ENCODE measurements at places on chromosomes 7 and 10. TPM values are rescaled to one million over a fixed set of nuclear protein-coding genes. Genes with fewer than 3 reads are reported as not detected.

The FLNC gene
- total RNA-seq, result 7.9 TPM

The XRCC2 gene
- total RNA-seq, result 17.0 TPM

The NUDT5 gene
- total RNA-seq, result 85.8 TPM

The RPEL1 gene
- total RNA-seq, result not detected

The TMEM236 gene
- total RNA-seq, result 0.07 TPM

The CRHR2 gene
- total RNA-seq, result not detected

The PAX4 gene
- not detected for total RNA-seq

The TAS2R5 gene
- 2.4 TPM for total RNA-seq

The CCL26 gene
- total RNA-seq, result 2.2 TPM

The CALHM3 gene
- total RNA-seq, result not detected

The GPC2 gene
- 56.1 TPM for total RNA-seq

The FAM25G gene
- total RNA-seq, result not detected

The SPOCK2 gene
- total RNA-seq, result 3.4 TPM

The ZNF722 gene
- not detected for total RNA-seq

The IGFBP3 gene
- total RNA-seq, result 20.3 TPM

GRCh38 chr7:155032978-155033377 lies 30.1 kb upstream of the PAXIP1 start:
- no peak for DNase-seq
- no peaks in the 10 kb centered on the region for H3K27me3 ChIP-seq
- no peaks in the 10 kb centered on the region for H3K36me3 ChIP-seq
- no peak overlapping the region for H3K4me3 ChIP-seq
- H3K4me1 ChIP-seq, result no peaks in the 10 kb centered on the region

DNA sequence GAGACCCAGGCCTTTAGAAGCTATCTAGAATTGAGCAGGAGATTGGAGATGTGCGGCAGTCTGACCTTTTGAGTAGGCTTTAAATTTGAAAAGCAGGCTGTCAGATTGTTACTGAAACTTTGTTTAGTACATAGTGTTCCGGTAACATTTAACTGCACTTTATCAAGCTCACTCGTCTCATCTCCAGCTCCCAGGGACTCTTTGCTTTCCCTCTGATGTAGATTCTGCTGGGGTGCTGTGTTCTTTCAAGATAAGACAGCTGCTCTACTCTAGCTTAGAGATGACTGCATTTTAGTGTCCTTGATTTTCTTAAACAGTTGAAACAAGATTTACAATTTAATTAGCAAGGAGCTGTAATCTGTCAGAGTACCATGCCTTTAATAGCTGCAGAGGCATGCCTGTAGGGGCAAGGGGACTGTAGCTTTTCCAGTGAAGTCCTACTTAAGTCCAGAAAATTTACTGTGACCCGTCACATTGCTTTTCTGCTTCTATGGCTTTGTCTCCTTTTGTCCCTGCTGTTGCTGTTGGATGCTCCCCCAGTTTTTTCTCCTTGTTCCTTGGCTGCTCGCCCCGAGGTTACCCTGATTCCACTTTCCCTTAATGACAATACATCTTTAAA lies 56.4 kb upstream of the MTPN start:
- no peak overlapping the region for H3K4me3 ChIP-seq
- no peak for DNase-seq
- no peaks in the 10 kb centered on the region for H3K36me3 ChIP-seq
- no peaks in the 10 kb centered on the region for H3K27me3 ChIP-seq
- H3K4me1 ChIP-seq, result no peaks in the 10 kb centered on the region

- H3K27ac ChIP-seq, result no peak overlapping the region
- H3K4me3 ChIP-seq, result no peak overlapping the region
- peaks cover 5% of the 10 kb centered on the region for H3K27me3 ChIP-seq
- no peaks in the 10 kb centered on the region for H3K36me3 ChIP-seq
Measured at GRCh38 chr10:11684717-11685645, 57.2 kb upstream of the ECHDC3 start.

GRCh38 chr7:151083071-151083823 lies at the start of gene TMUB1:
Gene TMUB1, minus strand, starts transcription at chr7:151083493. Its CDS starts 930 bp downstream, at chr7:151082563.
- peaks cover 6% of the 10 kb centered on the region for H3K27me3 ChIP-seq
- no peaks in the 10 kb centered on the region for H3K36me3 ChIP-seq
- peaks cover 21% of the 10 kb centered on the region for H3K4me1 ChIP-seq
- H3K27ac ChIP-seq, result no peak within 1 kb of the TSS

- peak; percentile 86 for DNase-seq
- no peaks in the 10 kb centered on the region for H3K4me1 ChIP-seq
- H3K27me3 ChIP-seq, result no peaks in the 10 kb centered on the region
- H3K4me3 ChIP-seq, result no peak overlapping the region
- H3K36me3 ChIP-seq, result peaks cover 37% of the 10 kb centered on the region
- H3K27ac ChIP-seq, result no peak overlapping the region
Measured at GRCh38 chr7:74115326-74115725, 31.7 kb downstream of the LIMK1 start.

- no peak overlapping the region for H3K4me3 ChIP-seq
- no peaks in the 10 kb centered on the region for H3K36me3 ChIP-seq
- no peak overlapping the region for H3K27ac ChIP-seq
- no peaks in the 10 kb centered on the region for H3K27me3 ChIP-seq
Measured at GRCh38 chr7:69868921-69869320, 270.6 kb downstream of the AUTS2 start.

DNA sequence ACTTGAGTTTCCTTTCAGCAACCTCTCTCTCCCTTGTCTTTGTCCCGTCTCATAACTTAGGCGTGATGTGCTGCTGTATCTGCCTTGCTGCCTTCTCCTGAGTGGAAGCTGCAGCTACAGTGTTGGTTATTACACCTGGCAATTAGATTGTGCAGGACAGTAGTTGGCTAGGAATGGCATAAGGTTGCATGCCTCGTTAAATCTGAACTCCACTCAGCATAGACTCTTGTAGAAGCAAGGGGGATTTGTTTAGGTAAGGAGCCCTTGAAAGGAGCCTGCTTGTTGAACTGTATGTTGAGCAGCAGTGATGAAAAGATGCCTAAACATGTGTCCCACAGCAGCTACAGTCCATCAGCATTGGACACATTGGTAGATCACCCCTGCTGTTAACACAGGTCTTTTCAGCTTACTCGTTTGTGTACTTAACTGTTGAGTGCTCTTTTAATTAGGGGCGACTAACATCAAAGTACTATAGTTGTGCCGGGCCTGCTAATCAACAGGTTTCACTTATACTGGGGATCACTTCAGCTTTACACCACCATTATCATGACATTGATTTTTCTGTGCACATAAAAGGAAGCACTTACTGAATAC lies 225.0 kb downstream of the AUTS2 start:
- H3K27ac ChIP-seq, result no peak overlapping the region
- H3K4me1 ChIP-seq, result peaks cover 30% of the 10 kb centered on the region
- H3K4me3 ChIP-seq, result no peak overlapping the region
- H3K27me3 ChIP-seq, result no peaks in the 10 kb centered on the region
- DNase-seq, result no peak

DNA sequence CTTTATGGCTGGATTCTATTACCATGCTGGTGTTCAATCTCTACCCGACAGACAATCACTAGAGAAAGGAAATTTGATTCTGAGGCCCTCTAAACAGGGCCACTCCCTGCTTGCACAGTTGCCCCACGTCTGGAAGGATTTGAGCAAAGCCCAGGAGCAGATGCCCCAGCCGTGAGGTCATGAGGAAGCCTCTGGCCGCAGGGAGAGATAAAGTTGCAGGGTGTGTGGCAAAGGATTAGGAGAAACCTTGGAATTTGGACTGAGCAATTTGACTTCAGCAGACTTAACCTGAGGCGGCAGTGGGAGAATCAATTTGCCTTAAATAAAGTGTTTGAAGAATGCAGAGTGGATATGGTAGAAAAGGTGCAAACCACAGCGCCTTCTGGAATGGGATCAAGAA lies 40.2 kb upstream of the KLF6 start:
- no peaks in the 10 kb centered on the region for H3K36me3 ChIP-seq
- H3K27ac ChIP-seq, result no peak overlapping the region
- no peak for DNase-seq

- H3K4me1 ChIP-seq, result no peaks in the 10 kb centered on the region
- H3K27me3 ChIP-seq, result no peaks in the 10 kb centered on the region
- no peaks in the 10 kb centered on the region for H3K36me3 ChIP-seq
- no peak overlapping the region for H3K4me3 ChIP-seq
- no peak for DNase-seq
Measured at GRCh38 chr10:51596695-51597094, 102.7 kb downstream of the CSTF2T start.

GRCh38 chr7:143416565-143417149 lies 8.0 kb upstream of the EPHA1 start:
- H3K36me3 ChIP-seq, result no peaks in the 10 kb centered on the region
- no peak overlapping the region for H3K27ac ChIP-seq
- H3K4me3 ChIP-seq, result no peak overlapping the region
- H3K4me1 ChIP-seq, result no peaks in the 10 kb centered on the region
- H3K27me3 ChIP-seq, result no peaks in the 10 kb centered on the region

DNA sequence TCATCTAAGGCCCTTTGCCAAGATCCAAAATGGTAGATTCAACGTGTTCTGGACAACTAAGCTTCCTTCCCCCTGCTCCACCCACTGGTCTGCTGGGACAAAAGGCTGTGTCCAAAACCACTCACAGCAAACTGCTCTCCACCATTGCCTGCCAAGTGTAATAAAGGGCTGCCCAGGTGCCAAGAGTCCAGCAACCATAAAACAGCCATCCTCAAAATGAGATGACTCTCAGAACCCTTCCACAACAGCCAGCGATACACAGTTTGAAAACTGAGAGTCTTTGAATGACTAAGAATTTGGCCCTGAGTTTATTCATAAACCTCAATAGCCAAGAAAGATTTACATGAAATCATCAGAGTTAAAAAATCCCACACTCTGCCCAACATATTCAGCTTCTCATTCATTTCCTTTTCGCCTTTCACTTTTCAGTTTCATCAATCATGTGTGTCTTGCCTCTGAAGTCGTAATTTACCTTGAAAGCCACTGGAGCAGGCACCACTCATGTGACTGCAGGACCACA lies 658.1 kb upstream of the MGMT start:
- no peaks in the 10 kb centered on the region for H3K27me3 ChIP-seq
- H3K4me1 ChIP-seq, result no peaks in the 10 kb centered on the region
- DNase-seq, result no peak
- no peaks in the 10 kb centered on the region for H3K36me3 ChIP-seq
- H3K4me3 ChIP-seq, result no peak overlapping the region

GRCh38 chr10:131657985-131658330 lies 242.8 kb upstream of the PPP2R2D start:
- no peaks in the 10 kb centered on the region for H3K27me3 ChIP-seq
- DNase-seq, result peak; percentile 19
- no peaks in the 10 kb centered on the region for H3K4me1 ChIP-seq
- no peaks in the 10 kb centered on the region for H3K36me3 ChIP-seq
- no peak overlapping the region for H3K4me3 ChIP-seq
- H3K27ac ChIP-seq, result no peak overlapping the region

GRCh38 chr10:49579621-49580020 lies 30.5 kb upstream of the SLC18A3 start:
- no peak for DNase-seq
- no peaks in the 10 kb centered on the region for H3K36me3 ChIP-seq
- no peak overlapping the region for H3K27ac ChIP-seq
- no peak overlapping the region for H3K4me3 ChIP-seq

GRCh38 chr10:99685597-99685967 lies 26.3 kb downstream of the ENTPD7 start:
- no peak overlapping the region for H3K4me3 ChIP-seq
- H3K27me3 ChIP-seq, result no peaks in the 10 kb centered on the region
- no peak for DNase-seq
- peaks cover 83% of the 10 kb centered on the region for H3K36me3 ChIP-seq

GRCh38 chr10:15387021-15387420 lies 15.9 kb upstream of the FAM171A1 start:
- H3K4me1 ChIP-seq, result no peaks in the 10 kb centered on the region
- no peaks in the 10 kb centered on the region for H3K27me3 ChIP-seq
- no peak overlapping the region for H3K4me3 ChIP-seq
- H3K27ac ChIP-seq, result peak overlapping the region; percentile 36
- DNase-seq, result peak; percentile 50
- no peaks in the 10 kb centered on the region for H3K36me3 ChIP-seq

DNA sequence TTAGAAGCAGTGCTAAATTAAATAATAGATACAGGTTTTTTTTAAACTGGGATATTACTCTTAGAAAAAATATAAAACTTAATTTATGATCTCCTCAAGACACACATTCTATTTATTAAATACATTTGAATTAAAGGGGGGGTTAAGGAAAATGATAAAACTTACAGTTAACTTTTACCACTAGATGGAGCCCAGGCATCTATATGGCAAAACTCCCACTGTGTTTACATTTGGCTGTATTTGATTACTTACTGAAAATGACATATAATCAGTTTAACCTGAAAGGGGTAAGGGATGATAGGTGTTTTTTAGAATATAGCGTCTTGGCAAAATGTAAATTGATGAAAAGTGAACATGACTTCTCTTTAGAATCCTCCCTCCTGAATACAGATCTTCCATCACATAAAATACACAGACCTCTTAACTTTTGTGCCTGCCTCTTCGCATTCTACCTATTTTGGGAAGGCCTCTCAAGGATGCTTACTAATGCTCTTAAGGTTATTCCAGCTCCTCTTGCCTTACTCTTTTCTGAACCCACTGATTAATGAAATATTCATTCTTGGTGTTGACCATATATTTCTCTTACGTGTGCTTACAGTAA lies 235.7 kb downstream of the AGMO start:
- peaks cover 3% of the 10 kb centered on the region for H3K4me1 ChIP-seq
- no peak overlapping the region for H3K27ac ChIP-seq
- no peak for DNase-seq
- no peak overlapping the region for H3K4me3 ChIP-seq
- no peaks in the 10 kb centered on the region for H3K36me3 ChIP-seq
- no peaks in the 10 kb centered on the region for H3K27me3 ChIP-seq

DNA sequence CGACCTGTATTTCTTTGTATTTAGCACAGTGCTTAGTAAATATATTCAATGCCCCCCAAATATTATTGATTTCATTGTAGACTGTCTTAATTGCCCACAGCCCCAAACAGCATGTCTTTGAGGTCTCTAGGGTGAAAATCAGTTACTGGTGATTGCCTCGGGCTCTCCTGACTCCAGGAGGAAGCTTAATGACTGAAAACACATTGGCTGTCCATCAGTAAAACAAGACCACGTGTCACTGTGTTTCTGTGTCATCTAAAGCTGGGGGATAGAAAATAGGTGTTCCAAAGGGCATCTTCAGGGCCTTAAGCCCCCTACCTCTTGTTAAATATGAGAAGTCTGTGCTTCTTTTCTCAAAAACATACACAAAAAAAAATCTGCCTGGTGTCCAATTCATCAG lies 67.9 kb downstream of the CACNA2D1 start:
- no peak overlapping the region for H3K4me3 ChIP-seq
- no peaks in the 10 kb centered on the region for H3K4me1 ChIP-seq
- H3K36me3 ChIP-seq, result no peaks in the 10 kb centered on the region
- DNase-seq, result no peak

GRCh38 chr7:8433477-8434289 lies at the start of gene NXPH1:
Gene NXPH1, plus strand, starts transcription at chr7:8433609.
- no peaks in the 10 kb centered on the region for H3K36me3 ChIP-seq
- peak within 1 kb of the TSS; percentile 71 for H3K4me3 ChIP-seq
- peaks cover 96% of the 10 kb centered on the region for H3K27me3 ChIP-seq
- H3K27ac ChIP-seq, result no peak within 1 kb of the TSS

- H3K4me3 ChIP-seq, result no peak overlapping the region
- H3K4me1 ChIP-seq, result no peaks in the 10 kb centered on the region
- no peaks in the 10 kb centered on the region for H3K36me3 ChIP-seq
Measured at GRCh38 chr10:116043861-116044260, 229.1 kb downstream of the GFRA1 start.
